ENCODE measurements at places on chromosomes 12 and 14.
A peak's percentile ranks its signal among the peaks of the same experiment; 100 is the strongest.

DNA sequence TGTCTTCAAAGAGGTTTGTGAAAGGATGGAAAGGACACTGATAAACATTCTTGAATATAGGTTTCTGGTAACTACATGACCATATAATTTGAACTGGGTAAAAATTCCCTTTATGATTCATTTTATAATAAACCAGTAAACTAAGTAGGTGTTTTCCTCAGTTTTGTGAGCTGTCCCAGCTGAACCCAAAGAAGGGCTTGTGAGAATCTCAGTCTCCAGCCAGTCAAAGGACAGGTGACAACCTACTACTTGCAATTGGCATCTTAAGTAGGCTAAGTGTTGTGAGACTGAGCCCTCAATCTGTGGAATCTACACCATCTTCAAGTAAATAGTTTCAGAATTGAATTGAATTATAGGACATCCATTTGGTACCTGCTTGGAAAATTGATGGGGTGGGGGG lies 75.2 kb downstream of the MYF5 start:
- DNase-seq = no peak

DNA sequence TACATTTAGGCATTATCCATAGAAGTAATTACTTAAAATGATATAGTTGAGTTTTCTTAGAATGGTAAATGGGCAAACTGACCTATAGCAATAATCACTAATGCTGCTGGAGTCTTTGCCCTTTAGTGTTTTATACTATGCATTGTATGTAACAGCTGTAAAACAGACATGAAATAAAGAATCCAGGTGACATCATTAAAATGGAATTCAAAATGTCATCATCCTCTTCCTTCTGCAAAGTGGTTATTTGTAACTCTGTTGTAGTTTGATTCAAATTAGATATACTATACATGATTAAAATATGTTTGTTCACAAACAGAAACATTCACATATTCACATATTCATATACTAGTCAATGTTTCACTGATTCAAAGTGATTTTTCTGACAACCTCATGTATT lies 598.8 kb downstream of the SLC16A7 start:
- DNase-seq = no peak

DNA sequence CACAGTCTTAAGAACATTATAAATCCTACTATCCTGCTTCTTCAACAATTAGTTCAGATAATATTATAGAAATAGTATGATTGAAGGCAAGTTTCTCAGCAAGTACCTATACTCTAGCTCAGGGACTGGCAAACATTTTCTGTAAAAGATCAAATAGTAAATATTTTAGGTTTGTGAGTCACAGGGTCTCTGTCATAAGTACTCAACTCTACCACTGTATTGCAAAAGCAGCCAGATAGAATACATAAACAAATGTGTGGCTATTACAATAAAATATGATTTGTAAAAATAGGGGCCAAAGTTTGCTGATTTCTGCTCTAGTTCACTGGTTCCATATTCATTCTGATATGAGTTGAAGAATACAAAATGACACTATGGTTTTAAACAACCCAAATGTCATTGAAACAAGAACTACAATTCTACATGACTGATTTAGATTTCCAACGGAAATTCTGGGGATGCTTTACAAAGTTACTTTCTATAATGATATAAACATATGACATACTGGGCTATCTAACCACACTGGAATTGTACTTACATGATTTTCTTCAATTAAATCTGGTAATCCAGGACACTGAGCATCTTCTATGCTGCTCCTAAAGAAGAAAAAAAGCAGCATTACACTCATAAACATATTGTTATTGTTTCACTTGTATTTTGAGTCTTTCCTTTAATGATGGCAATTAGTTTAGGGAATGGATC lies 23.2 kb downstream of the LGALS3 start:
- no peak for DNase-seq

DNA sequence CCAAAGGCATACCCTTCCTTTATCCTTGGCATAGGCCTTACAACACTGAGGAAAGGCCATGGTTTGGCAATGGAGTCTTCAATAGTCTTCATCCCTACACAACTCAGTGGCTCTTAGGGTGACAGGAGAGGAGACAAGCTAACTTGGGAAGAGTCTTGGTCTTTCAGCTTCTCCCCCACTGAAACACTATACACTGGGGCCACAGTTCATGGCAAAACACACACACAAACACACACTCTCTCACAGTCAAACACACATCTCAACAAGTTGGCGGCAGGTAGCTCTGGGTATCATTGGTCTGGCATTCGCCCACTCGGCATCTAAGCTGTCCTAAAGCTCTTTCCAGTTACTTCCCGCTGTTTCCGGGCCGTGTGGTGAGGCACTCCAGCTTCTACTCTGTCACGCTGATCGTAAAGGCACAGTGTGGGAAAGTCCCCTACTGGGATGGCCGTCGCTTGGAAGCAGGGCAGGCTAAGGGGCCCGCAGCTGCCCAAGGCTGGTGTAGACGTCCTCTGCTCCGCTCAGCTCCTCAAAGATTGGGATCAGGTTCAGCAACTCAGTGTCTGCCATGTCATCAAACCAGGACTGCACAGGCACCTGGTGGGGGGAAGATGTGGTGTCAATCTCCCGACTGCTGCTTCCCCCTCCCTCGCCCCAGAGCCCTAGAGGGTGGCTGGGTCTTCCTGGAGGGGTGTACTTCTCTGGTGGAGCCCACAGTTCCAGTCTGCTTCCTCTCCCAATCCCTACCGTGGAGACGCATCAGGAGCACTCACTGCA lies 4.8 kb upstream of the AVIL start:
- no peak for DNase-seq

DNA sequence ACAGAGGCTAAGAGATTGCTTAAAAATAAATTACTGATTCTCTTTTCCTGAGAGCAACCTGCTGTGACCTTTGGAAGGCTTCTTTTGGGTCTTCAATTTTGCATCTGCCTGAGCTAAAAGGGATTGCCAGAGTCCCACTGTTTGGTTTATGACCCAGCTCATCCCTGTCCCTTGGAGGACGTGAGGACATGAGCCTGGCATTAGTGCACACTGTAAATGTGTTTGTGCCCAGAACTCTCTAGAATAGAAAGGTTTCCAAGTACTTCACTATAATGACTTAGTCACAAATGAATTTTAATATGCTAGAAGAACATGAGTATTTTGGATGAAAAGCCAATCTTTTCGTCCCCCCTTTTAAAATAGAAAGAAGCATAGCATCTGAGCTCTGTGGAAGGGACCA lies 47.1 kb upstream of the CDKN3 start:
- DNase-seq = no peak

DNA sequence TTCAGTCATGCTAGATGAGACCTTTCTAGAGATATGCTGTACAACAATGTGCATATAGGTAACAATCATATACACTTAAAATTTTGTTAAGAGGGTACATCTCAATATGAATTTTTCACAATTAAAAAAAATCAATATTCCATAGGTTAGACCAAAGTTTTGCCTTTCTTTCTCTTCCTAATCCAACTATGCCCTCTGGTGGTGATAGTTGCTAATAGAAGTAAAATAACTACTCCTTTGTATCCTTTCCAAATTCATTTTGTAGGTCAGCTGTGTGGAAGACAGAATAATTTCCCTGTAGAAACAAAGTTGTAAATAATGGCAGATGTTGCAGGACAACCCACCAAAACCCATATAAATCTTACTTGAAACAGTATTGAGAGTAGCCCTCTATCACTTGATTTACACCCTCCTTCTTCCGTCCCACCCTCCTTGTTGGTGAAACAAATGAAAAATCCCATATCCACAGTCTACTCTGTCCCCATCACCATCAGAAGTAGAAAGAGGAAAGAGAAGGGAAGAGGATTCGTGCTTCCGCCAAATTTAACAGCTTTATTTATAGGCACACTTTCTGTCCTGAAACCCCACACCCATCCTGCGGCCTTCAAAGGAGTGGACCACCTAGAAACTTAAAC lies 34.2 kb upstream of the KICS2 start:
- peak; percentile 61 for DNase-seq

GRCh38 chr12:79843978-79844377 lies 90.9 kb downstream of the PPP1R12A start:
- DNase-seq = no peak

GRCh38 chr14:93286212-93286890 lies 46.5 kb downstream of the BTBD7 start:
- DNase-seq = no peak

DNA sequence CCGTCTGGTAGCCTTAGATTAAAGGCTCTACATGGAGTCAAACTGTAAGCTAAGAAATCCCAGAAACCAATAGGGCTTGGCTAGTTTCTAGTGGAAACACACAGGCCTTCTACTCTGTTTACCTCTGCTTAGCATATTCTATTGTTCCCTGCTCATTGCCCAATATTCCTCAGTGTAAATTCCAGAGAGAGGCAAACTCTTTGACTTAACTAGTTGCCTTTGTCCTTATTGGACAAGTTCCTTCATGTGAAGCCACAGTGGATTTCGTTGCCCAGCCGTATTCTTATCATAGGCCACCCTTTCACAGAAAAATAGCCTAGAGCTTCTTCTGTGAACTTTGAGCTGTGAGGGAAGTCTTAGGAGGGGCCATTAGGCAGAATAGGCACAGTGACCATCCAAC lies 186.1 kb downstream of the PLCZ1 start:
- no peak for DNase-seq

GRCh38 chr12:116538076-116538591 lies 21.0 kb upstream of the MAP1LC3B2 start:
- no peak for DNase-seq

DNA sequence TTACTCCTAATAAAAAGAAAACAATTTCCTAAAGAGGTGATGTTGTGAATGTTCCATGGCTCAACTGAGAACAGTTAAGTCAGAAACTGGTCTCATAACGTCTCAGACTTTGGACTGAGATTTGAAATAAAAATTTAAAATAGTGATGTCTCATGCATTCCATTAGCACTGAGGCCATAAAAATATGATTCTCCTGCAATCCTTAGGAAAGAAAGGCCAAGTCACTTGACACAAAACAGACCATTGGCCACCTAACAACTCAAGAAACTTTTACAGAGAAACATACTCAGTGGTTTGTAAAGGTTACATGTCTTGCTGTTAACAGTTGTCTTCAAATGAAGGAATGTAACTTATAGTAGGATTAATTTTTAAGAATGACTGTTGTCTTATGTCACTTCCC lies 58.1 kb downstream of the STAB2 start:
- no peak for DNase-seq

DNA sequence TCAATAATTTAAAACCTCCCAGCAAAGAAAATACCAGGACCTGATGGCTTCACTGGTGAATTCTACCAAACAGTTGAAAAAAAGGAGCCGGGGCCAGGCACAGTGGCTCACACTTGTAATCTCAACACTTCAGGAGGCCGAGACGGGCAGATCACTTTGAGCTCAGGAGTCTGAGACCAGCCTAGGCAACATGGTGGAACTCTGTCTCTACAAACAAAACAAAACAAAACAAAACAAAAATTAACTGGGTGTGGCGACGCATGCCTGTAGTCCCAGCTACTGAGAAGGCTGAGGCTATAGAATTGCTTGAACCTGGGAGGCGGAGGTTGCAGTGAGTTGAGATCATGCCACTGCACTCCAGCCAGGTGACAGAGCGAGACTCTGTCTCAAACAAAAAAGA lies 13.7 kb upstream of the TROAP start:
- DNase-seq = no peak

GRCh38 chr12:109553483-109553882 lies 19.8 kb downstream of the MMAB start:
- no peak for DNase-seq

- DNase-seq = no peak
Observed at GRCh38 chr12:114679942-114680341, 4.0 kb downstream of the TBX3 start.

DNA sequence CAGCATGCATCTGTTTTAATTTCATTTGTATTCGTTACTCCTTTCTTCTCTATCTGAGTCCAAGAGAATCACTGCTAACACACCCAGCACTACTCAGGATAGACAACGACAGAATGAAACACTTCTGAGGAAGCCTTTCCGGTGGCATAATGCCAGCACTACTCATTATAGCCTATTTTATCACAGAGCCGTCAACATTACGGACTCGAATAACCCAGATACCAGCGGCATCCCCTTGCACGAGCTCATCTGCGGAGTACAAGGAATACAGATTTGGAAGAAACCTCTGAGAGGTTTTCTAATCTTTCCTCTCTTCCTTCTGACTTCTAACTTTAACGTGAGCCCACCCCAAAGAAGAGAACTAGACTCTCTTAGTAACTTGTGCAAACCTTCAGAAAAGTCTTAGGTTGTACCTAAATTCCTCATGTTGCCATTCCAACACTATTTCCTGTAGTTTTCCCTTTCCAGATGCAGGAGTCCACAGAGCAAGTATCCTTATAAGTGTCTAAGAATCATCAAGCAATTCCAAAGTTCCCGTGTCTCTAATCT lies 248.1 kb downstream of the APAF1 start:
- no peak for DNase-seq

- DNase-seq = no peak
Observed at GRCh38 chr14:70897464-70897863, 9.8 kb upstream of the PCNX1 start.

DNA sequence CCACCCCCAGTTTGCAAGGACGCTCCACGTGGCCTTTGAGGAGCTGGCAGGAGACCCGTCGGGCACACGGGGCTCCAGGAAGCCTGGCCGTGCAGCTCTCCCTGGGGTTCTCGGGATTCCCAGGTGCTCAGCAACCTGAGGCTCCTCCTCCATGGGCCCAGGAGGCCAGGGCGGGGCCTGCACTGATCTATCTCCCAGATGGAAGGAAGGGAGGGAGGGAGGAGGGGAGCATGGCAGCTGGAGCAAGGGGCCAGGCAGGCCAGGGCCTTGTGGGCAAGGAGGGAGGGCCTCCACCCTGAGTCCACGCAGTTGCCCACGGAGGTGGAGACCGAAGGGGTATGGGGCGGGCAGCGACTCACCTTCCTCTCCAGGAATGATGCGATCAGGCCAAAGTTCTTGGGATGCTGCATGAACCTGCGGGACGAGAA lies 127.3 kb downstream of the RFLNA start:
- DNase-seq = no peak

DNA sequence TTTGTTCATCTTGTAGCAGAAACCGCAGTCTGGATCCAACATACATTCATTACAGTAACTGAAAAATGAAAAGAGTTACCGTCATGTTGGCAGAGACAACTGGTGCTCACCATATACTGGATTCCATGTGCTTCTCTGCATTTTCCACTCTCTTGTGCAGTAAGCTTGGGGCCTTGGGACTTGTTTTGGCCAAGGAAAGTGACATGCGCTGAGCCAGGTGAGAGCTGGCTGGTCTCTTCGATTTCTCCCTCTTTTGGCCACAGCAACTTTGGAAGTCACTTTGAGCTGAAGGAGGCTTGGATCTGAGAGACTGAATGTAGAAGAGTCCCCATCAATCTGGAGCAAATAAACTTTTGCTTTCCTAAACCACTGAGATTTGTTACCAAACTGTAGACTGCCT lies 210.6 kb upstream of the ABCD2 start:
- DNase-seq = no peak
